ENCODE measurements at places on chromosomes 4 and X.

DNA sequence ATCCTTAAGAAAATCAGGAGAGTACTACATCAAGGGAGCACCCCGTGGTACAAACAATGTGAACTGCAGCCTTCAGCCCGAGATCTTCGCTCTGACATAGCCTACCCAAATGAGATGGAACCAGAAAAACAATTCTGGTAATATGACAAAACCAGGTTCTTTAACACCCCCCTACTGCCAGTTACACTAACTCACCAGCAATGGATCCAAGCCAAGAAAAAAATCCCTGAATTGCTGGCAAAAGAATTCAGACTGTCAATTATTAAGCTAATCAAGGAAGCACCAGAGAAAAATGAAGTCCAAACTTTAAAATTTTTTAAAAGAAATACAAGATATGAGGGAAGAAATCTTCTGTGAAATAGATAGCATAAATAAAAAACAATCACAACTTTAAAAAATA lies 101.7 kb upstream of the KLF8 start:
- DNase-seq = no peak

DNA sequence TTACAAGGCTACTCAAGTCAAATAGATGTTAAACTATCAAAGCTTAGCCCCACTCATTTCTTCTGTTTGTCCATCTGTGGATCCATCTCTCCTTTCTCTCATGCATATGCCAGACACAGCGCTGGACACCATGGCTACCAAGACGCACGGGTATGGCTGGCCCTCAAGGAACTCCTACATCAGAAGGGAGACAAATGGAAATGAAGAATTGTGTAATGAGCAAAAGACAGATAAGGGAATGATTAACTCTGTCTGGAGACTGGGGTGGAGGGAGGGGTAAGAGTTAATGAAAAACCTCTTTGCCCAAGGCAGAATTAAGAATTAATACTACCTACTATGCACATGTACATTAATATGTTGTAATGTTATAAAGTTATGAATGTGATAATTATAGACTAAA lies 88.1 kb downstream of the MGST2 start:
- DNase-seq = no peak

DNA sequence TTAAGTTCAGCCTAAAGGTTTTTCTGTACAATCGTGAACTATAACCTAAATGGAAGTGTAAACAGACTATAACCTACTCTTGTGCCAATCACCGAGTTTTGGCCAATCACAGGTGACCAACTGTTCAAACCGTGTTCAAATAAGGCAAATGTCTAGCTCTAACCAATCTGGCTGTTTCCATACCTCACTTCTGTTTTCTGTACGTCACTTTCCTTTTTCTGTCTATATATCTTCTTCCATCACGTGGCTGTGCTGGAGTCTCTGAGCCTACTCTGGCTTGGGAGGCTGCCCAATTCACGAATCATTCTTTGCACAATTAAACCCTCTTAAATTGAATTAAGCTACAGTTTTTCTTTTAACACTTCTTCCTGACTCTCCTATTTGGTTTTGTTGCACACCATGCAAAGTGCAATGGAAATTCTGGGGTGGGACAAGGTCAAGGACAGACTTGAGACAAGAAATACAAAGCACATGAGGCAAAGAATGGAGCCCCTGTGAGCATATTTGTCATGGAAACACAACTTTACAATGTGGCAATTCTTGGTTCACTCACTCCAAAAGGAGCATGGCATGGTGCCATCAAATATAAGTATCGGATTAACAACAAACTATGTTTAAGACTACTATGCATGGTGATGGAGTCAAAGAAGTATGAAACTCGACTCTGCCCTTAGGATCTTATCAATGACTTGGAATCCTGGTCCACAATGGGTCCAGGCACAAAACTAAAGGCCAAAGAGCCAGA lies 115.7 kb upstream of the FAM9B start:
- DNase-seq = no peak

DNA sequence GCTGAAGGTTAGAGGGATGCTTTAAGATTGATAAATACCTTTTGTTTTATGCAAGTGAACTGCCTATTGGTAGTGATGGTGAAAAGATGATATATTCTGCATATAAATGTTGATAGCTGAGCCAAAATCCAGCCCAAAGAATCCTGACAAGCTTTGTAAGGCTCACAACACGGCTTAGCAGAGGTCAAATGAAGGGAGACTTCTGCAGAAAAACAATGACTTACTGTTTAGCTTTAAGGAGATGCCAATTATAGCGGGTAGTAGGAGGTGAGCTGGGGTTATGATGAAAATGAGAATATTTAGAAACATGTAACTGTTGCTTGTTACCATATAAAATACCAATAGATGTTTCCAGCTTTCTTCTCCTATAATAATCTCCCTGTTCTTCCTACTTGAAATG lies 97.1 kb downstream of the AFF1 start:
- DNase-seq = no peak

DNA sequence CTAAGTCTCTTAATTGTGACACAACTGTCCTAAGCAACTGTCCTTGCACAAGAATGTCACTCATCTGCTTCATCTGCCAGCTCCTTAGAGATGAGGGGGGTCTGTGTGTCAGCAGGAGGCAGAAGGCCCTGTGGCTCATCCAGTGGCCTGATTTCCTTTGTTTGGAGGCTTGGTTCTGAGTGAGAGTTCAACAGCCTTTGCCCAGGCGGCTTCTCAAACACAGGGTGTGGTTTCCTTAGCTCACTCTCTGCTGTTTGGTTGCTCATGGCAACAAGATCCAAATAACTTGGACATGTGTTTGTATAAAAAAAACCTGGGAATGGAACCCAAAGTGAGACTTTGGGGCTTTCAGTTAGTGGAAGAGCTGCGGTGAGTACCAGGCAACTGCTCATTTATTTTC lies 46.6 kb downstream of the MAP7D3 start:
- DNase-seq = no peak

All from NCI-H526 (cell line).